Cortex of kidney (tissue), 1 donor: ENCODE measurements at places on chromosomes 4 and X.

GRCh38 chrX:40010550-40011321 lies 87.0 kb downstream of the BCOR start:
- no peak for DNase-seq

DNA sequence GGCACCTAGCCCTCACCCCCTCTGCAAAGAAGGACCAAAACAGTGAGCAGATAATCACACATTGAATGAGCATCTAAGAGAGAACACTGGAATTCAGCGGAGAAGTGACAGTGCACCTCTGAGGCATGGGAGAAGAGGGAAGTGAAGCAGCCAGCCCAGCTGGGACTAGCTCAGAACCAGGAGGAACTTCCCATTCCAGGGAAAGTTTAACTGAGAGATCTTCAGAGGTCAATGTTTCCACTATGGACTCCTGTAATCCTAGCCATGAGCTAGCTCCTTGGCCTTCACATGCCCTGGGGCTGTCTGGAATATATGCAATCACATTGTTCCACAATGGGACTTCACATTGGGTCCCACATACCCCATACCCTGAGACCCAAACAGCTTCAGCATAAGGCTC lies 24.4 kb downstream of the TLR6 start:
- DNase-seq: no peak

- no peak for DNase-seq
Observed at GRCh38 chrX:37302569-37302968, 46.6 kb upstream of the PRRG1 start.

GRCh38 chrX:55839485-55839884 lies 121.9 kb downstream of the RRAGB start:
- no peak for DNase-seq

DNA sequence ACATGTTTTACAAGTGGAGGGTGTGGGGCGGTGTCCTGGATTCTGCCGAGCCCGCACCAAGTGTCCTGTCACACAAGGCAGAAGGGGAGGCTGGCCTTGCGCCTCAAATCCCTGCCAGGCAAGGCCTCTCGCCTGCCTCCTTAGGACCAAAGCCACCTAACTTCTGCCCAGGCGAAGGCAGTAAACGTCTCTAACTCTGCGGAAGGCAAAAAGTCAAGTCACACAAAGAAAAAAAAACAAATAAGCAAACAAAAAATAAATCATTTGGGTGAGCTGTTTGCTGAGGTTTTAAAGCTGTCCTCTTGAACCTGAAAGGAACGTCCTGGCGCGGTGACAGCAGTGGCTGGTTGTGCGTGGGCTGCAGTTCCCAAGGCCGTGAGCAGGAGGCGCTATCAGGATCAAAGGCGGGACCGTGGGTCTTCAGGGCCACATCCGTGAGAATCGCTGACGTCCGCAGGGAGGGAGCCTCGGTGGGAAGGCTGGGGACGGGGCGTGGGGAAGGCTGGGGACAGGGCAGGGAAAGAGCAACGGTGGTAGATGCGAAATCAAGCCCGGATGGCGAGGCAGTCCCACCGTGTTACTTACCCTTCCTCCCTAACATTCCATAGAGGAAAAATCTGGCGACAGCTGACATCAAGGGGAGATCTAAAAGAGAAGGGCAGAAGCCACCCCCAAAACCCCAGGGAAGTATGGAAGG lies 99.1 kb downstream of the TRAPPC11 start:
- no peak for DNase-seq

DNA sequence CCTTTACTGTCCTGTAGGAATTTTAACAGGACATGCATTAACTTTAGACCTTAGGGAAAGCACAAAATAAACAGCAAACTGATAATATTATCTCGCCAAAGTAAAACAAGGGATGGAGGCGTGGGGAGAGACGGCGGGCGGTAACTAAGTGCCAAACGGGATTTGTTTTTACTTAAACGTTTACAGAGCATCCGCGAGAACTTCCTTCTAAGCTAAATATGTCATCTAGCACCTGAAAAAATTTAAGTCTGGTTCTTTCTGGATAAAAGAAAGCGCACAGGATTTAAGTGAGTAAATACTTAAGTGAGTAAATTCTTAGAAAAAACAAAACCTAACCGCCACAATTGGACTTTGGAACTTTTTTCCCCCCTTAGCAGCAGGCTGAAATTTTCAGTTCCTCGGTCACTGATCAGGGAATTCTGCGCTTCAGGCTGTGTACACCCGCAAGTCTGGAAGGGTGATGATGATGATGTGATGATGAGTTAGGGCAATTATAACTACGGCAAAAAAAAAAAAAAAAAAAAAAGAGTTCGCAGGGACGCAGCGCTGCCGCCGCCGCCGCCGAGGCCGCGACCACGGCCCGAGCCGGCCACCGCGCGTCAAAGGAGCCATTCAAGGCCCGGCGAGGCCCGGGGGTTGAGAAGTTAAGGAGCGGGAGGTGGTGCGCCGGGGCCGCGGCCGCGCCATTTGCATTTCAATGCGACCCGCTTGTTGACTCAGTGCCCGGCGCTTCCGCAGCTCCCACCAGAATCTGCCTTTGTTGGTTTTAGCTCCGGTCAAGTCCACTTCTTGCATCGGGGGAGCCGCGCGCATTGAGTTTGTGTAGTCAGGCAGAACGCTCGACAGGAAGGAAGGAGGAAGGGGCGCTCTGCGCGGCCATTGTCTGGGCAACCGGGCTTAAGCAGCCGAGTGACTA lies 108.8 kb downstream of the SPRY1 start:
- DNase-seq: no peak

- no peak for DNase-seq
Observed at GRCh38 chrX:2817036-2817435, 11.7 kb upstream of the GYG2 start.

DNA sequence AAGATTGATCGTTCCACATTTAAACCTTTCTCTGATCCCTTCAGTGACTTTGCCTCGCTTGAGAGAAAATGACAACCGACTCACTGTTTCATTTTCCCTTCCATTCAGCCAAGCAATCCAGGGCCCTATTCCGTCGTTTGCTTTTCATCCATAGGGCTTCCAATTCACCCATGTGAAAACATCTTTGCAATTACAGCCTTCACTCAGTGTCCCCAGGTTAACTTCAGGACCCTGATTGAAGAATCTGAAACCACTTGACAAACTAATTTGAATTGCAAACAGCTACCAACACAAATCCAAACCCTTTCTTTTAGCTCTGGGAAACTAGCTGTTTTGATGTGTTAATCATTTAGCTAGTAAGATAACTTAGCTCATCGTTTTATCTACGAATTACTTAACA lies 120.2 kb upstream of the FAM9C start:
- DNase-seq: no peak

DNA sequence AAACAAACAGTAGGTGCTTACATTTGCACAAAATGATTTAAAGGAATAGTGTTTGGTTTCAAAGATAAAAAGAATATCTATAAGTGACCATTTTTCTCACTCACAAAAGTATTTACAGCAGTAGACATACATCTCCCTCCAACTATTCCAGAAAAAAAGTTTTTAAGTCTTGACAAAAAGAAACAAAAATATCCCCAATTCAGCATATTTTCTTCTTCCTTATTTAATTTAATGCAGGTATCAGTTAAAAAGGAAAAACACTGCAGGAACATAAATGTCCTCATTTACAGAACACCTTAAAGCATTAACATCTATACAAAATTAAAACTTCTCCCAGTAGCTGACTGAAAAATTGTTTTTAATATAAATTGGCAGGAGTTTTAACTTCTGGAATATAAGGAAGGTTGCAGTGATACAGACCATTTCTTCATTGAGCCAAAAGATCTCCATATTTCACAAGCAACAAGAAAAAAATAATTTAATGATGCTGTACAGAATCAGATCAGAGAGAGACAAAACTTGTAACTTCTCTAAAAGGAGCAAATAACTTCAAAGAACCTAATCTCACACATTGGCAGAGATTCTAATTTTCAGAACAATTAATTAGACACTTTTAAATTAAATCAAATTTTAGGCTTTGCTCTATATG lies 4.3 kb downstream of the MAB21L2 start:
- no peak for DNase-seq

GRCh38 chrX:19735244-19735643 lies 152.2 kb downstream of the SH3KBP1 start:
- DNase-seq: no peak

GRCh38 chr4:185837415-185838103 lies 25.6 kb upstream of the SORBS2 start:
- DNase-seq: no peak

- no peak for DNase-seq
Observed at GRCh38 chr4:142203505-142203904, 567.1 kb downstream of the IL15 start.

DNA sequence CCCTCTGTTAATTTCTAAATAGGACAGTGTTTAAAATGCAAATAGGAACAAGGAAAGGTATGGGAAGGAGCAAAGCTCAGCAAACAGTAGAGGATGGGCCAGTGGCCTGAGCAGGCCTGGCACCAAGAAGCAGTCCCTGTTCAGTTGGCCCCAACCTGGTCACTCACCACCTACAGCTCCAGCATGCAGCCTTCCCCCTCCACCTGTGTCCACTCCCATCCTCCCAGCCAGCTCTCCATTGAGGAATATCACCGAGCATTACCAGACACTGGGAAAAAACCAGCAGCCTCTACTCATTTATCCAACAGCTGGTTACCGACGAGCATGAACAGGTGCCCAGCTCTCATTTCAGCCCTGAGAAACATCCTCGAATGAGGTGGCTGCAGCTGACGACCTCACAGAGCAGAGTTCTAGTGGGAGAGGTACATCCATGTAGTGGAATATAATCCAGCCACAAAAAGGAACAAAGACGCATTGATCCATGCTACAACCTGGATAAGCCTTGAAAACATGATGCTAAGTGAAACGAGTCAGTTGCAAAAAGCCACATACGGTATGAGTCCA lies 25.6 kb downstream of the CD99L2 start:
- DNase-seq: no peak

DNA sequence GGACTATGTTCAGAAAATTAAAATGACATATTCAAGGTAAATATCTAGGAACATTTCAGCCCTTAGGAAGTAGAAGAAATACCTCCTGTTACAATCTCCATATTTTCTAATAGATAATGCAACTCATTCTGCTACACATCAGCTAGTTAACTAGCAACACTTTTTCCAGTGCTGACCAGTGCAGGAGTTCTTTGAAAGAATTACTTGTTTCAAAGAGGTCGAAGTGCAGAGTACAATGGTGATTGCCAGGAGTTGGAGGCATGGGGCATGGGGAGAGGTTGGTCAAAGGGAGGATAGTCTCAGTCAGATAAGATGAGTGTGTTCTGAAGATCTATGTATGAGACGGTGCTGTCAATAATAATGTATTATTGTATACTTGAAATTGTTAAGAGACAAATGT lies 53.1 kb downstream of the MTNR1A start:
- DNase-seq: no peak

DNA sequence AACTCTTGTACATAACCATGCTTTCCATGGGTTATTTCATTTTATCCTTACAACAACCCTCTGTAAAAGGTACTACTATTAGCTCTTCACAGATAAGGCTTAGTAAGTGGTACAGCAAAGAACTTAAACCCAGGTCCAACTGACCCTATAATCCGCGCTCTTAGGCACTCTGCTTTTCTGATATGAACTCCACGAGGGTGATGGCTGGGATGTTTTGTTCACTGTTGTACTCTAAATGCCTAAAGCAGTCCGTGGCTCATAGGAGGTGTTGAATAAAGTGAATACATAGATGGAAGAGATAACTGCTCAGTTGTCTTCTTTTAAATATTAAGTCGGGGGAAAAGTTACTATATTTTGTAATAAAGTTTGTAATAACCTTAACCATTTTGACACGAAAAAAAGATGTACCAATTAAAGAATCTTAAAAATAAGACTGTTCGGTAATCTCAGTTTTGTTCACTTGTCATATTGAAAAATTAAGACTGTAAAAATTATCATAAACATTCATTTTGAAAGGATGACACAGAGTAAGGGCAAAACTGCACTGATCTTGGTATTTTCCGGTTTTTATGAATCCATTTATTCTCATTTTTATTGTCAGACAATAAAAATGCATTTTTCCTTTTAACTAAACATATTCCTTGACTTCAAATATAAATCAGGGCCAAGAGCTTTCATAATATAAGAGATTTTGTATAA lies 166.5 kb downstream of the FBXW7 start:
- DNase-seq: no peak

DNA sequence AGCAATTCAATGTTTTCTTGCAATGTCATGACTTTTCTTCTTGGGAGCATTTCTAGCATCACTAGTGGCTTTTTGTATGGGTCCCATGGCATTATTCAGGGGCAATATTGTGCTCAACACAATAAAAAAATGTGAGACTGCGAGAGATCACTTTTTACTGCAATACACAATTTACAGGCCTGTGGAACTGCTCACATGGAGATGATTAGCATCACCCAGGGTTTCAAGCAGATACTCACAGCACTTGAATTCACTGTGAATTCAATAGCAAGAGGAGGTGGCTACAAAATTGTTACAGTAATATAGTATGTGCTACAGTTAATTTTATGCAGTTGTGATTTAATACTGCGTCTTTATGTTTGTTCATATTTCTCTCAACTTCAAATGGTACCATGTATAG lies 50.4 kb downstream of the TBC1D19 start:
- DNase-seq: no peak

GRCh38 chr4:170497689-170498088 lies 407.9 kb upstream of the AADAT start:
- DNase-seq: no peak

DNA sequence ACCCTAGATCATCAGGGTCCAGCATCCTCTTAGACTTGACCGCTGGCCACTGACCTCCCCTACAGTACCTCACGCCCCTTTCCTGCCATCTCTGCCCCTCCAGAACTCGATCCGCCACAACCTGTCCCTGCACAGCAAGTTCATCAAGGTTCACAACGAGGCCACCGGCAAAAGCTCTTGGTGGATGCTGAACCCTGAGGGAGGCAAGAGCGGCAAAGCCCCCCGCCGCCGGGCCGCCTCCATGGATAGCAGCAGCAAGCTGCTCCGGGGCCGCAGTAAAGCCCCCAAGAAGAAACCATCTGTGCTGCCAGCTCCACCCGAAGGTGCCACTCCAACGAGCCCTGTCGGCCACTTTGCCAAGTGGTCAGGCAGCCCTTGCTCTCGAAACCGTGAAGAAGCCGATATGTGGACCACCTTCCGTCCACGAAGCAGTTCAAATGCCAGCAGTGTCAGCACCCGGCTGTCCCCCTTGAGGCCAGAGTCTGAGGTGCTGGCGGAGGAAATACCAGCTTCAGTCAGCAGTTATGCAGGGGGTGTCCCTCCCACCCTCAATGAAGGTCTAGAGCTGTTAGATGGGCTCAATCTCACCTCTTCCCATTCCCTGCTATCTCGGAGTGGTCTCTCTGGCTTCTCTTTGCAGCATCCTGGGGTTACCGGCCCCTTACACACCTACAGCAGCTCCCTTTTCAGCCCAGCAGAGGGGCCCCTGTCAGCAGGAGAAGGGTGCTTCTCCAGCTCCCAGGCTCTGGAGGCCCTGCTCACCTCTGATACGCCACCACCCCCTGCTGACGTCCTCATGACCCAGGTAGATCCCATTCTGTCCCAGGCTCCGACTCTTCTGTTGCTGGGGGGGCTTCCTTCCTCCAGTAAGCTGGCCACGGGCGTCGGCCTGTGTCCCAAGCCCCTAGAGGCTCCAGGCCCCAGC lies 5.2 kb downstream of the FOXO4 start:
- DNase-seq: no peak

GRCh38 chr4:35511851-35512250 lies 732.5 kb downstream of the ARAP2 start:
- DNase-seq: no peak
